ENCODE measurements at places on chromosomes 11 and 22.

DNA sequence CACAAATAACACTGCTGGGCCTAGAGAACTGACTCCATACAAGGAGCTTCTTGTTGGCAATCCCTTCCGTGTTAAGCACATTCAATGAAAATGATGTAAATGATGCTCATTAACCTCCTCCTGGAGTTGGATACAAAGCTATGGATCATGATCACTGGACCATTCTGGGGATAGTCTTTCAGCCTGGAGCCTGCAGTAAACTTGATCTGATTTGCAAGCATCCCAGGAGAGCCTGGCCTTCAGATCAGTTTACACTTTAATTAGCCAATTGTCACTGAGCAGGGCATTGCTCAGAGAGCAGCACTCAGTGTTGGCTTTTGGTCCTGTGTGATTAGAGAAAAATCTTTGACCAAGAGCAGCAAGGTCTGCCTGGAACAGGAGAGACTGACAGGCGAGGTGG, 45.6 kb downstream of the ARFGAP3 start:
- no peak for DNase-seq

DNA sequence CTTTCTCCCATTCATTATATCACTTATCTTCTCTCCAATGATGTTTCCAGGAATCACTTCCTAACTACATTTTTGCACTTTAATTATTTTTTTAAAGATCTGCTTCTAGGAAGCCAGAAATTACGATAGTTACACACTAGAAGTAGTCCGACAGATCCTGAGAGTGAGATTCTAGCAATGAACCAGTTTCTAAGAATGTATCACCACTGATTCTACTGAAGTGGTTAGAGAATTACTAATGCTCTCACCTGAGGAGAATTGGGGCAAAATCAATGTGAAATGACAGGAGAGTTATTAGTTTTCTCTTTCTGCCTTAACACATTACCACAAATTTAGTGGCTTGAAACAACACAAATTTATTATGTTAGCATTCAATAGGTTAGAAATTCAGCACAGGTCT, 241.2 kb downstream of the CASP12 start:
- no peak for DNase-seq

DNA sequence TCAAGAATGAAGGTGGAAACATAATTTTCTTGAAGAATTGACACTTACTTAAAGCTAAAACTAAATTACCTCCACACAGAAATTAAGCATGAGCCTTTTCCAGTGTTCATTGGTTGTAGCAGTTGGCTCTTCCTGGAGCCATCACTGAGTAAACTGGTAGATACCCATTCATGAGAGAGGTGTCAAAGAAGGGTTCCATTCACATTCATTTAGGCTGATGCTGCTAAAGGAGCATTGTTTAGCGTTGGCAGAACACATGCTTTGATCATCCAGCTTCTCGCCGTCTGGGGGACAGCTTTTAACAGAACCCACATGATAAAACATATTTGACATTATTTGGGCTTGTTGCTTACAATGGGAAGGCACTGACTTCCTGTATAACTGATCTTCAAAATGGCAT, 71.6 kb downstream of the TNRC6B start:
- DNase-seq = no peak

DNA sequence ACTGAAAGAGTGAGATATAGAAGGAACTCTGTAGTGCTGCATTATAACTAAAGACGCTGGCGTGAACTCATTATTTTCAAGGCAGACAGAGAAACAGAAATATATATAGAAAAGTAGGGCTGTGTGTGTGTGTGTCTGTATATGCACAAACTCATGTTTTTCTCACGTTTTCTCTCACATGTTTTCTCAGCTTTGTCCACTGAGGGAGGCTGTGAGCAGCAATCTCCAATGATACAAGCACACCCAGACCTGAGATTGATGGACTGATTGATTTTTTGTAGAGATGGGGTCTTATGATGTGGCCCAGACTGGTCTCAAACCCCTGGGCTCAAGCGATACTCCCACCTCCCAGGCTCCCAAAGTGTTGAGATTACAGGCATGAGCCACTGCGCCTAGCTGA, 122.5 kb downstream of the SERGEF start:
- DNase-seq = no peak

All from NCI-H345 (cell line).